GM12892 (cell line): ENCODE measurements at places on chromosomes 1 and 21.

- DNase-seq, result no peak
Measured at GRCh38 chr1:231899046-231899445, 272.5 kb downstream of the DISC1 start.

DNA sequence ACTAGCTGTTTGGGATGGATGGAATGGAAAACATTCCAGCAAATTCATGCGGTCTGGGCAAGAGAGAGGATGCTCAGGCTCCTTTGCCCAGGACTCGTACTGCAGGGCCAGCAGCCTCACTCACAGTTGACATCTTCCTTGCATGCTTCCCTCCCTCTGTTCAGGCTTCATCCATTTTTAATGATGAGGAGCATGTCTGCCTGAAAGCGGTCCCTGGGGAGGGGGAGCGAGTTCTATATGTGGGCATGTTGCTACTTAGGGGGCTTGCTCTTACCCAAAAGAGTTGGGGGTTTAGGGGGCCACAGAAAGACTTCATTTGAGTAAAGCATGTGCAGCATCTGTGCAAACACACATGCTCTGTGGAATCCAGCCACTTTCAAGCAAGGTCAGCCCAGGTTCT is 98.2 kb downstream of the HMGB4 start:
- no peak for DNase-seq

- no peak for DNase-seq
Measured at GRCh38 chr1:187622545-187622944, 793.8 kb downstream of the PLA2G4A start.

GRCh38 chr1:244968471-244968871 is 104.1 kb upstream of the HNRNPU start:
- no peak for DNase-seq

GRCh38 chr1:224540535-224540934 is 75.6 kb upstream of the CNIH3 start:
- DNase-seq, result no peak

GRCh38 chr21:29582855-29583254 is 284.1 kb downstream of the BACH1 start:
- no peak for DNase-seq

GRCh38 chr1:169427081-169427641 is at the start of gene CCDC181:
Gene CCDC181, minus strand, starts transcription at chr1:169427474. Its CDS starts 2,547 bp downstream, at chr1:169424927.
- DNase-seq, result peak; percentile 3

DNA sequence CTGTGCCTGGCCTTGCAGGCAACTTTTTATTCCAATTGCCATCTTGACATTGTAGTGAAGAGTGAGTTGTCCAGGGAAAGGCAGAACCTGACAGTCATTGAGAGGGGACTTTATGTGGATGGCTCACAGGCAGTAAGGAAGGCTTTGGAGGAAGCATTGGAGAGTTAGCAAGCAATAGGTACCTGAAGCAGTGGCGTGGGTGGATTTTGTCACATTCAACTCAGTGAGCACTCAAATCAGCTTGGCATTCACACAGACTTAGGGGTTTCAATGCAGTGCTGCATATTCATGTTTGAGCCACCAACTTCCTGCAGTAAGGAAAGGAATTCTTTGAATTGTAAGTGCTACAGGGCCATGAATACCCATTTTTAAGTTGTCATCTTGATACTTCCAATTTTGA is 69.0 kb downstream of the AK4 start:
- no peak for DNase-seq

DNA sequence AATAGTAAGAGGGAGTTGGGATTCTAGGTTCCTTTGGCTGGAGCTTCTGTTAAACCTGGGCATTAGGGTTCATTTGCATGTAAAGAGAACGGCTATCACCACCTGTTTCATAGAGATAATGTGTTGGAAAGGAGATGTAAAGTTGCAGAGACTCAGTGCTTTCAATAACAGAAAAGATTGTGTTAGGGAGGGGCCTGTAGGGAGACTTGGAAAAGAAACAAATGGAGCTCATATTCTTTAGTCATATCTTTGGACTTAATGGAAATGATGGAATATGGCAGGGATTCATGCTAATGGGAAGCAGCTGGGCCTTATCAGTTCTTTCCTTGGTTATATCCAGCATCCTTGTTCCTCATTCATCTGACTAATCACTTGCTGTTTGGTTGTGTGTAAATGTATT is 144.9 kb downstream of the CD247 start:
- DNase-seq, result no peak

- peak; percentile 28 for DNase-seq
Measured at GRCh38 chr1:35298464-35298863, 30.0 kb downstream of the ZMYM4 start.

GRCh38 chr1:63575340-63575826 is 17.8 kb upstream of the PGM1 start:
- no peak for DNase-seq

- DNase-seq, result no peak
Measured at GRCh38 chr1:36008546-36009197, 75.2 kb upstream of the TEKT2 start.

GRCh38 chr1:54791880-54792522 is 9.1 kb downstream of the TTC22 start:
- DNase-seq, result no peak

DNA sequence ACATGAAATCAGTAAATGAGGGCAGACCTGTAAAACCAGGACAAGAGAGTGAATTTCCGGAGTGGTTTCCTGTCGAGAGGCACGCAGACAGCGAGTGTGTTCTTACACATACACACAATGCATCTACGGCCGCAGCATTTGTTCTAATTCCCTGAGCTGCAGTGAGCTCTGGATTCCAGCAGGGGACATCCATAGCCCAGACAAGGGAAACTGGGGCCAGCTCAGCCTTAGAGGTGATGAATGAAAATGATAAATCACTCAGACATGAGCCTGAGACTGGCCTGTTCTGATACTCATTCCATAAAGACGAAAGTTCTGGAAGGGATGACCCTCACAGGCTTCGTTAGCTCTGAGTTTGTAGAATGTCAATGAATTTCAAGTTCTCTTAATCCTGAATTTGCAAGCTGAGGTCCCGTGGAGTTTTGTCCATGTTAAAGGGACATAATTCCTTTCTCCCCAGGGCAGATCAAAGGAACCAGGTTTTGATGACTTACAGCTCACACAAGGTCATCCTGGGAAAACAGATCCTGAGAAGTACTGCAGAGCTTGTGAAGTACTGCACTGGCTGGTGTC is 207.9 kb upstream of the C1orf87 start:
- peak; percentile 5 for DNase-seq

DNA sequence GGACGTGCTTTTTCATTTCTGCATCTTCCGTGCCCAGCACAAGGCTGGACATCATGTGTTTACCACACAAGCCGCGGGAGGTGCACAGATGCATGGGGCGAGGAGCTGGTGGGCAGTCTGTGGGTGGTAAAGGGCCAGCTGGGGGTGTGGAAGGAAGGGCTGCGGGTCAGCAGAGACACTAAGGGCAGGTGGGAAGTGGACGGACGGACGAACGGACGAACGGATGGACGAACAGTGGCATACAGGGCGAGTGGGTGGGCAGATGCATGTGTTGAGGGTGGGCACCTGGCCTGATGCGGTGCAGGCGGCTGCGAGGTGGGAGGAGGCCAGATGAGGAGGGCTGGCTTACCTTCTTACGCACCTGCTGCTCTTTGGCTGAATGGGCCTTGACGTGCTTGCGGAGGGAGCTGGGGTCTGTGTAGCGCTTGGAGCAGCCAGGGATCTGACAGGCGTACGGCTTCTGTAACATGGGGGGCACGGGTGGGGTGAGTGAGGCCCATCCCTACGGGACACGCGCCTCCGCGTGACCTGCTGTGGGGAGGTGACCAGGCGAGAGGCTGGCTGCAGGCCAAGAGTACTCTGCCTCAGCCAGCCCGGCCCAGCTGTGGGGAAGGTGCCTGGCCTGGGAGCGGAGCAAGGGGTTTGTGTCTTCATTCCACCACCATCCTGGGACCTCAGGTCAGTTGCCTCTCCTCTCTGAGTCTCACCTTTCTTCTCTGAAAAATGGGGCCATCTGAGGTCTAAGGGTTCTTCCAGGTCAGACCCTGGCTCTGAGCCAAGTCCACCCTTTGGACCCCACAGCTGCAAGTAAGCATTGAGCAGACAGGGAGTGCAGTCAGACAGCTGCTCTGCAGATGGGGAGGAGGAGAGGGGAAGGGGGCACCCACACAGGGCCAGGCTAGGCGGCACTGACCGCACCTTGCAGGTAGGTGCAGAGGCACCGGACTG is 65.5 kb downstream of the DMRTB1 start:
- no peak for DNase-seq

DNA sequence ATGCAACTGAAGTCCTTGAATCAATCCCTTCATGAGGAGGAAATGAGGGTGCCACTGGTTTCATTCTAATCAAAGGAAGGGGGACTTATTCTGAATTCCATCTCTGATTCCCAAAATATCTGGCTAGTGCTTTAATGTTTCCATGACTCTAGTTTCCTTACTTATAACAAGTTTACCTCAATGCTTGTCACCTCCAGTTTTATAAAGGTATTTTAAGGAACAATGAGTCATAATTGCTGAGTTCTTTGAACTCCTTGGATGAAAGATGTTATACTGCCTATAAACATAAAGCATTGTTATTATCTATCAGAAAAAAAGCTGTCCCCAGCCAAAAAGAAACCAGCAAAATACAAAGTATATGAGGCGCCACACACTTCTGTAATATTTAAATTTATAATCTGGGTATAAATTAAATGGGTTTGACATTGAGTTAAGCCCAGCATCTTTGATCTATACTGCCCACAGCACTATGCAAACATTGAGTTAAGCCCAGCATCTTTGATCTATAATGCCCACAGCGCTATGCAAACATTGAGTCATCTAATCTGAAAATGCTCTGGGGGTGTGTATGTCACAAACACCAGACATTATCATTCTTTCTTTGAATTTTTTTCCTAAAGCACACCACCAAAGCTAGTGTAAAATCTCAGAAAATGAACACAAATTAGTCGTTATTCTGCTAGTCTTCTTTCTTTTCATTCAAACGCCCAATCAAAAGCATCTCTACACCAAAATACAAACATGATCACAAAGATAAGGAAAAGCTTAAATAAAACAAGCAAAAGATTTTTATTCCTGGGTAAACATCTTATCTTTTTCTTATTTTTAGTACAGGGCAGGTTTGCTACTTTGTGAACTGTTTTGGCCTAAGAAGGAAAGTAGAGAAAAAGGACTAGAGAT is 11.5 kb upstream of the CXADR start:
- DNase-seq, result no peak

DNA sequence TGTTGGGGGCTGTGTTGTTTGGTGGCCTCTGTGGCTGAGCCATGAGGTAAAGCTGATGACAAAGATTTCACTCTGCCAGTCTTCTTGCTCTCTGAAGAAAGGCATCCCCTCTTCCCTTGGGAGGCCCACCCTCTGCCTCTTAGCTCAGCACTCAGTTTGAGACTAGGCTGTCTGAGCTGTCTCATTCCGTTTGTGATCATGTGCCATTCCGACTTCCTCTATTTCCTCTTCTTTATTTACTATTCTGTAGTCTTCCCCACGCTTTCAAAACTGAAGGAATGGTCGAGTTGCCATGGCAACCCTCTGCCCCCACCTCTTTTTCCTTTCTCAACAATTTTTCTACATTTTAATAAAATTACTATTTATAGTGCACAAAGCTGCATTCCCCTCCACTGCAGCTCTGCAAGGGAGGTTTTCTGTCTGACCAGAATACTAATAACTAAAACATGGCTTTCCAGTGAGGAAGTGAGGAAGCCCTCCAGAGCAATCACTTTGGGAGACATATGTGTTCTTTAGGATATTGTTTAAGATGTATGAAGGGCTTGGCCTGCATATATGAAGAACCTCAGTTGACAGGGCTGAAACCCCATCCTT is 30.8 kb downstream of the KCNA3 start:
- no peak for DNase-seq

DNA sequence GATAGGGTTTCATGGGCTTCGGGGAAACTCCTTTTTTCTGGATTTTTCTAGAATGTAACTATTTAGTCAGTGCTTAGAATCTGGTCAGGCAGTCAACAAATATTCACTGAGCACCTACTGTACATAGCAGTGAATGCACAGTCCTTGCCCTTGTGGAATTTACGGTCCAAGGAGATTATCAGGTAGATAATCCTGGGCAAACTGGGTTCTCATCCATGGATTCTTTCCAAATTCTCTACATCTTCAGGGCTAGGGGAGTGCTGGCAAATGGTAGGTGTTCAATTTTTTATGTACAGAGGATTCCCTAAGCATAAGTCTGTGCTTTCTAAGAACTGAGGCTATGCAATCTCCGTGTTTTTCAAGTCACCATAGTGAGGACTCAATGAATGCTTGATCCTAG is 140.7 kb upstream of the CD34 start:
- DNase-seq, result no peak

- DNase-seq, result no peak
Measured at GRCh38 chr1:36991551-36991950, 42.8 kb downstream of the GRIK3 start.

- no peak for DNase-seq
Measured at GRCh38 chr1:98929437-98929836, 75.2 kb downstream of the PLPPR5 start.

GRCh38 chr1:98388441-98388840 is 273.1 kb upstream of the SNX7 start:
- DNase-seq, result no peak

- no peak for DNase-seq
Measured at GRCh38 chr1:23977854-23978191, 2.3 kb downstream of the SRSF10 start.
